ENCODE measurements at places on chromosomes 12 and 14.

- DNase-seq = no peak
Observed at GRCh38 chr12:89875225-89875624, 166.6 kb upstream of the ATP2B1 start.

DNA sequence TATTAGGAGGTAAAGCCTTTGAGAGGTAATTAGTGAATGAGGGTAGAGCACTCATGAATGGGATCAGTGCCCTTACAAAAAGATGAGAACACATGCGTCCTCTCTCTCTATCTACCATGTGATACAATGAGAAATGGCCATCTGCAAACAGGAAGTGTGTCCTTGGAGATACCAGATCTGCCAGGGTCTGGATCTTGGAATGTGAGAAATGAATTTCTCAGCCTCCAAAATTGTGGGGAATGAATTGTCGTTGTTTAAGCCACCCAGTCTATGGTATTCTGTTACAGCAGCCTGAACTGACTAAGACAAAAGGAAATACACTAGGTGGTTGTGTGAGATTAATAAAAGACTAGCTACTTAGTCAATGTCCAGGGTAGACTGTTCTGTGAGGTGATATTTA, 366.6 kb downstream of the NELL2 start:
- no peak for DNase-seq

DNA sequence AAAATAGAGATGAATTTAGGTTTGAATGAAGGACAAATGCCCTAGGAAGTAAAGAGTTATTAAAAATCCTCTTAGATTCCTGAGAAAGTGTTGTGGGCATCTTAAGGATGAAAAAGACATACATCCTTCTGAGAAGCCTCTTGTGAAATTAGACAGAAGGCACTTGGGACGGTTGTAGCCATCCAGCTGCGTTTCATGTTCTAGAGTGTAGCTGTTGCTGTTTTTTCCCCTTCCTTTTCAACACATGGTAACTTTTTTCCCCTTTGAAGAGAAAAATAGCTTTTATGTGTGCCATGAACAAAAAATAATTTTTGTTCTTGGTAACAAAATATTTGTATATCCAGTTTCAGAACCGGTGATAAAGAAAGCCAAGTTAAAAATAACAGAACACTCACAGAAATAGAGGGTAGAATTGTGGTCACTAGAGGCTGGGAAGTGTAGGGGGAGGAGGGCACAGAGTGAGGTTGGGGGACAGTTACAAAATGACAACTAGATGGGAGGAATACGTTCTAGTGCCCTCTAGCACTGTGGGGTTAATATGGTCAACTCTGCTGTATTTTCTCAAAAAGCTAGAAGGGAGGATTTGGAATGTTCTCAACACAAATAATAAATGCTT, 58.4 kb downstream of the PTHLH start:
- DNase-seq = no peak

DNA sequence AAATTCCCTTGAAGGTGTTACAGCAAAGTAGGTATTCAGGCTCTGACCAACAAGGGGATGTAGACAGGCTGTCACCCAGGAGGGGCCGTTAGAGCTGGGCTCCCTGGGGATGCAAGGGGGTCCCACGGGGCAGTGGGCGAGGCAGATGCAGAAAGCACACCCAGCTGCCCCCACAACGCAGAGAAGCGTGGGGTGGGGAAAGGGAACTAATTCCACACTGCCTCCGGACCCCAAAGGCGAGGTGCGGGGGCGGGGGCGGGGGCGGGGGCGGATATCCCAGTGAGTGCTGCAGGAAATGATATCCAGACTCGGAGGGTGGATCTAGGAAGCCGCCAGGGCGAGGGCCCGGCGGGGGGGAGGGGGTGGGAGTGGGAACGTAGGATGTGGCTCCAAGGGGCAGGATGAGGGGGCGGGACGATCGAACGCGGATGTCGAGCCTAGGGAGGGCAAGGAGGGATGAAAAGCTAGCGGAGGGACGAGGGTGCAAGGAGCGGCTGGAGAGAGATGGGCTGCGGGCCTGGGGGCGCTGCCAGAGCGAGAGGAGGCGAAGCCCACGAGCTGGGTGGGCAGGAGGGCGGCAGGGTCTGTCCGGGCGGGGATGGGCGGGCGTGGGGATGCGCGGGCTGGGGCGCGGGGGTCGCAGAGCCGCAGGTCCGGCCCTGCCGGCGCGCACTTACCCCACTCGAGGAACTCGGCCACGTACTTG, 874 bp downstream of the CDC42BPB start:
- no peak for DNase-seq

DNA sequence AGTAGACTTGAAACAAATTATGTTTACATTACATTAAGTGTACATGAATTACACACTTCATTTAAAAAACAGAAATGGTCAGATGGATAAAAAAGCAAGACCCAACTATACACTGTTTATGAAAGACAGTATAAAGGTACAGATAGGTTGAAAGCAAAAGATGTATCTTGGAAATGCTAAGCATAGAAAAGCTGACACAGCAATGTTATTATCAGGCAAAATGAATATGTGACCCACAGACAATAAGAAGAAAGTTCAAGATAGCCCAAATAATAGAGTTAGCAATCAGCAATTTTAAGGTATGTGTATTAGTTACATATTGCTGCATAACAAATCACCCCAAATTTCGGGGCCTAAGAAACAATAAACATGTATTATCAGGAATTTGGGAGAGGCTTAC, 153.5 kb downstream of the DHRS2 start:
- DNase-seq = no peak

- DNase-seq = no peak
Observed at GRCh38 chr14:58151133-58152013, 640 bp downstream of the ARMH4 start.

DNA sequence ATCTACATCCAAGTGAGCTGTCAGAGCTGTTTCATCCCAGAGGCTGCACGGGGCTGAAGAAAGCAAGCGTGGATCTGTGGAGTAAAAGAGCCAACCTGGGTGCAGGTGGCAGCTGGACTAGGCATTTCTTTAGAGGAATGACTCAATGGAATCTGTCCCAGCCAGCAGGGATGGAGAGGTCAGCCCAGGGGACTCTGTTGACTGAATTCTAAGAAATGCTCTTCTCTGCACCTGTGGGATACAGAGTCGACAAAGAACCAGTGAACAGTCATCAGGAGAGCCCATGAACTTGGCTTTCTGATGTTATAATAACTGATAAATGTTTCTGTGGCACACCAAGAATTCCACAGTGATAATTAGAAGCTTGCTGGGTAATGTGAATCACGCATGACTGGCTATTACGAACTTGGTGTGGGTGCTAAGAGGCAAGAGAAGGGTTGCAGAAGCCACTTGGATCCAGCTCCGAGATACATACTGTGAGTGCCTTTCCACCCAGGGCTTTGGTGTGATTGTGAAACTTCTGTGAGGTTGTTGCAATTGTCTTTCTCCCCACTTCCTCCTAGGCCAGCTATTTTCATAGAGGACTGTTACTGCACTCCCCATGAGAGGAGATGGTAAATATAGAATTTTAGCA, 16.2 kb downstream of the PYGL start:
- no peak for DNase-seq

- DNase-seq = no peak
Observed at GRCh38 chr14:57982804-57983634, 117.1 kb upstream of the SLC35F4 start.

- no peak for DNase-seq
Observed at GRCh38 chr12:65788912-65789311, 35.4 kb upstream of the HMGA2 start.

DNA sequence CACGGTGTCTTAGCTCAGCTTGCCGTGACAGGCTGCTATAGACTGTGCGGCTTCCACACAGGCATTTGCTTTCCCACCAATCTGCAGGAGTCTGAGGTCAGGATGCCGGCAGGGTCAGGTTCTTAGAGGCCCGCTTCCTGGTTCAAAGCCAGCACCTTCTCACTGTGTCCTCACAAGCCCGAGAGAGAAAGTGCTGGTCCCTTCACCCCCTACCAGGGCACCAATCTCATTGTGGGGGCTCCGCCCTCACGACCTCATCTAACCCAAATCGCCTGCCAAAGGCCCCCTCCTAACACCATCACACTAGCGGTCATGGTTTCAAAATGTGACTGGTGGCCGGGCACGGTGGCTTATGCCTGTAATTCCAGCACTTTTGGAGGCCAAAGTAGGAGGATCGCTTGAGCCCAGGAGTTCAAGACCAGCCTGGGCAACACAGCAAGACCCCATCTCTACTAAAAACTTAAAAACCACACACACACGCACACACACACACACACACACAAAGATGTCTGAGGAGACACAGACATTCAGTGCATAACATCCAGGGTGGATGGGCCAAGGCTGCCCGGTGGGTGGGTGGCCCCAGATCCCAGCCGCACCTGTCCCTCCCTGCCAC, 26.8 kb downstream of the MMP17 start:
- no peak for DNase-seq

- DNase-seq = no peak
Observed at GRCh38 chr14:55448141-55448614, 7.8 kb upstream of the TBPL2 start.

DNA sequence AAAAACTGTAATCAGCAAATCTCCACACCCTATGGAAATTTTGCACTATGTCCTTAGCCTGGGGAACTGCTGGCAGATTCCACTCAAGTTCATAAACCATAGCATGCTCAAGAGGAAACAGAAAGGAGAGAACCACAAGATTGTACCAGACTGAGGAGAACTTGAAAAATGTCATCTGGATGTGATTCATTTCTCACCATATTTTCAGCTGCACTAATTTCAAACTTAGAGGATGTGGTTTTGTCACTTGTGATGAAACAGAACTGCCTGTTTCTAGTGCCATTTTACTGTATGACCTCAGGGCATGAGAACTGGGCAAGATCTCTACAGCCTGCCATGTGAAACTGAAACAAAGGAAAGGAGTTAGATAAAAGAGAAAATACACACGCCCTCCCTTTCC, 1493.1 kb upstream of the FLRT2 start:
- no peak for DNase-seq

- no peak for DNase-seq
Observed at GRCh38 chr14:55107766-55108554, 21.1 kb upstream of the LGALS3 start.

GRCh38 chr12:117393656-117394055, 32.2 kb upstream of the NOS1 start:
- no peak for DNase-seq

DNA sequence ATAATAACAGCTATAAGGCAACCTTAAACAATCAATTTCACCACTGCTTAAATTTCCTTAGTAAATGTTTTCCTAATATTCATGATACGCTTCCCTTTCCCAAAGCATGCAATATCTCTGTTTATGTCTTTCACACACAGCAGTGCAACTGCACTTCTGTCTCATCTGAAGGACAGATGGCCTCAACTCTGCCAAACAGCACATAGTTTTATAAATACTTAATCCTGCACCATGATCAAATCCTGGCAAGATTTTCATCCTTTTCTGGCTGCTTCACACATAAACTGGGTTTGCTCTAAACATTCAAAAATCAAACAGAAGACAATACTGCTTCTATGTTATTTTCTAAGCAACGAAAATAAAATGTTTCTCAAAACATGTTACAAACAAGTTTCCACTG, 266.3 kb downstream of the ITPR2 start:
- DNase-seq = no peak

GRCh38 chr12:88578276-88579160, 1.8 kb downstream of the KITLG start:
- no peak for DNase-seq

DNA sequence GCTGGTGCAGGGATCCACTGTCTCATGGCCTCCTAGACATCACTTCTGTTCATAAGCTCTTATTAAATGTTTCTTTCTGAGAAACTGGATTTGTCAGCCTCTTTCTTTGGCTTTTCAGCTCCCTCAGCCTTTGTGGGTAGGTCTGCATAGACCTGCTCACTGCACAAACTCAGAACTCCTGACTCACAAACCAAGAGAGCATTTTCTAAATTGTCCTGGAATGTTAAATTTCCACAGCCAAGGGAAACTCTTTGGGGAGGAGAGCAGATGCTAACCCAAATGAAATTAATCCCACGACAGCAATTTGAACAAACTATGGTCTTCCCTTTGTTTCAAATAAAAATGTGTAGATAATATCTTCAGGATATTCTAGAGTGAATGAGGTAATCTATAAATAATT, 19.5 kb upstream of the CERS5 start:
- DNase-seq = no peak

Measured in central memory CD8-positive, alpha-beta T cell (primary cell).